ENCODE measurements at places on chromosomes 12 and 14. TPM values are rescaled to one million over a fixed set of nuclear protein-coding genes. Genes with fewer than 3 reads are reported as not detected.

DNA sequence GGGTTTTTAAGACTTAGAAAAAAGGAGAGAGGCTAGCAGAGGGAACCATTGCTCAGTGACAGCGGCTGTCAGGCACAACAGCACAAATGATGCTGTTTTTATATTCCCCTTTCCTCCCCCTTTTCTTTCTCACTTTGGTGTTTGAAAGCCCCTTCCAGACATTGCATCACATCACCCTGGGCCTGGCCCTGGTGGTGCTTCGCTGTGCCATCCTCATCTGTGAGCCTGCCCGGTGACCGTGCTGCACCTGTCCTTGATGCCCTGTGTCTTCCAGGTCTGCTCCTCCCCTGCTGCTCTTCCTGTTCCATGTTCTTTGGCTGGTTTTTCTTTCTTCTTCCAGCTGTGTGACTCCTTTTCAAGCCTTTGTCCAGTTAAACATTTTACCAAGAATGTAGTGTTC is 24.8 kb downstream of the KLC1 start:
- H3K27ac ChIP-seq = peak overlapping the region; percentile 6
- no peak for DNase-seq
- H3K4me1 ChIP-seq = peaks cover 76% of the 10 kb centered on the region
- H3K27me3 ChIP-seq = no peaks in the 10 kb centered on the region
- H3K4me3 ChIP-seq = no peak overlapping the region
- peaks cover 44% of the 10 kb centered on the region for H3K36me3 ChIP-seq

DNA sequence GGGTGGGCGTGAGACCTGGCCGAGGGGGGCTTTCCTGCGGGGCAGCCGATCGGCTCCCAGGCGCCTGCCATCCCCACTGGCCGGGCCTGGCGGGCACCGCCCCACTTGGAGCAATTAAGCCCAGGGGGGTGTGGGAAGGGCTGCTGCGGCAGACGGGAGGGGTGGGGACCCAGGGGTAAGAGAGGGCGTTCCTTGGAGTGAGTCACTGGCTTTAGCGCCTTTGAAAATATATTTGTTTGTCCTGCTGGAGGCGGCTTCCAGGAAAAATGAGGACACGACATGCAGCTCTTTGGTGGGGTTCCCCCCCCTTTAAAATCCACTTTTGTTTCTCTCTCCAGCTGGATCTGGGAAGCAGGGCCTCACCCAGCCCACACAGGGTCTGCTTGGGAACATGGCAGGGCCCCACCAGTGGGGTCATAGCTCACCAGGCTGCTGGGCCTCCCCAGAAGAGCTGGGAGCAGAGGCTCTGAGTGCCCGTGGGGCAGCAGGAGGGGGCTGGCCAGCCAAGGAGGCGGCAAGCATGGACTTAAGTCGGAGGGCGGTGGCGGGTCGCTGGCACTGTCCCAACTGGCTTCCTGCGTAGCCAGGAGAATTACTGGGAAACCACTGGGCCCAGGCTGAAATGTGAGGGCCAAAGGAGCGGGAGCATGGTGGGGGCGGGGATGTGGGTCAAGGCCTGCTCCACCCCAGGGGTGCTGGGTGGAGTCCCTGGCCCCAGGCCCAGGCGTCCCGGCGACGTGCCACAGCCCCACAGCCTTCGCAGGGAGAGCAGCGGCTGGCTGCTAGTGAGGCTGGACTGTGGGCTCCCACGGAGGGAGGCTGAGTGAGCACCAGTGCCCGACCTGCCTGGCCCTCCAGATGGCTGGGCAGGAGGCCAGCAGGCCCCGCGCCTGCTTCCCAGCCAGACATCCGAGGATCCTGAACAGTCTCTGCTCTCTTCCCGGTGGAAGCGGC is 128.0 kb downstream of the RFLNA start:
- H3K4me1 ChIP-seq = peaks cover 73% of the 10 kb centered on the region
- DNase-seq = peak; percentile 97
- no peaks in the 10 kb centered on the region for H3K27me3 ChIP-seq
- peak overlapping the region; percentile 87 for H3K27ac ChIP-seq
- H3K4me3 ChIP-seq = peak overlapping the region; percentile 20

- H3K27ac ChIP-seq = no peak overlapping the region
- no peak for DNase-seq
- no peaks in the 10 kb centered on the region for H3K27me3 ChIP-seq
- no peaks in the 10 kb centered on the region for H3K36me3 ChIP-seq
- H3K4me3 ChIP-seq = no peak overlapping the region
Measured at GRCh38 chr12:13128291-13128965, 25.0 kb upstream of the GSG1 start.

DNA sequence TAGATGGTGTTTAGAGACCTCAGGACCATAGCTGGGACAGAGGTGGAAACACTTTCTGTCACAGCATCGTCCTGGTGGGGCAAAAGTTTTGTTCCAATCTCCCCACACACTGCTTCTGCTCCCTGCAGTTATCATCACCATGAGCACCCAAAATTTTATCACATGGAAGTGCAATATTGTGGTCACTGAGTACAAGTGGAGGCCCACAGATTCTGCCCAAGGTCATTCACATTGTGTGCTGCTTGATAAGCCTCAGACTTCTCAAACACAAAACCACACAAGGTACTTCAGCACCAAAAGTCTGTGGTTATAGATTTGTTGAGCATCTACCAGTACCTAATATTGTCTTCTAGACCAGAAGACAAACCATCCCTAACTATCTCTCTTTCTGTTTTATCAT is 554 bp upstream of the KRT77 start:
- H3K27me3 ChIP-seq = peaks cover 11% of the 10 kb centered on the region
- H3K36me3 ChIP-seq = no peaks in the 10 kb centered on the region
- H3K4me1 ChIP-seq = no peaks in the 10 kb centered on the region
- no peak overlapping the region for H3K27ac ChIP-seq

DNA sequence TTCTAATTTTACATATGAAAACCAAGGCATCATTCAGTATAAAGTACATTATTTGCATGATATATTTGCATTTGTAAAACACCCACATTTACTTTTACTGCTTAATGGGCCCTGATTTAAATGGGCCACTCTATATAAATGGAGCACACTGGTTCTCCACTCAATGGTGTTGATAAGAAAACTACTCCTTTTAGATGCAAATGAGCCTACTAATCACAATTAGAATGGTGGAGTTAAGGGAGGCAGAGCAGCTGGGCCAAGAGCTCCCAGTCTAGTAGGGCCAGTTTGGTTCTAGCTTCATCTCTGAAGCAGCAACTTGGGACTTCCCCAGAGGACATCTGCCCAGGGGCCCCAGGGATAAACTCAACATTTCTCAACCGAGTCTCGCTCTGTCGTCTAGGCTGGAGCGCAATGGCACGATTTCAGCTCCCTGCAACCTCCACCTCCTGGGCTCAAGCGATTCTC is 120.7 kb downstream of the FOXN3 start:
- H3K4me3 ChIP-seq = no peak overlapping the region
- no peak overlapping the region for H3K27ac ChIP-seq

DNA sequence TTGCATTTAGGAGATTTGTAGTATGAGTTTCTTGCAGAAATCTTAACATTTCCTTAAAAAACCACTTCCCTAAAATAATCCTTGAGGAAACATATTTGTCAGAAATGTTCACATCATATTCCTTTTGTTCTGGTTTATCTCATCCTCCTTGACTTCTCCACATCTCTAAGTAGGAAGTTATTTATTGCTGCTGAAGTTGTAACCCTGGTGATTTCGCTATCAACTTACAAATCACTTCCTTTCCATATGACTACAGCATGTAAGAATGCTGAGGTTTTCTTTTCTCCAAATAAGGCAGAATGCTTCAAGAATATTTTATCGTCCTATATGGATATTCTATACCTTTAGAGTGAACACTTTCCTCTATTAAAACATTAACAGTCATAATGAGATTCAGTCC is 751.7 kb downstream of the NRXN3 start:
- H3K27ac ChIP-seq = no peak overlapping the region
- no peaks in the 10 kb centered on the region for H3K27me3 ChIP-seq
- DNase-seq = no peak
- H3K4me1 ChIP-seq = no peaks in the 10 kb centered on the region

DNA sequence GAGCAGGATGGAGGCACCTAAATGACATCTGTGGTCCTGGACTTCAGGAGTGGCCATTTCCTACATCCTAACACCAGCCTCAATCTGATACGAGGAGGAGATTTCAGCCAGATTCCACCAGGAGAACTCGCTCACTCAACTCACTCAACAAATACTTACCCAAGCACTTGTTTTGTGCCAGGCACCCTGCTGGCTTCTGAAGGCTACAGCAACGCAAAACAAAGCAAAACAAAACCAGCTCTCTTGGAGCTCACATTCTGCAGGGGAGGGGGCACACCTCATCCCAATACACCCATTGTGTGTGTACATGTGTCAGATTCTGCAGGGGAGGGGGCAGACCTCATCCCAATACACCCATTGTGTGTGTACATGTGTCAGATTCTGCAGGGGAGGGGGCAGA is 144.8 kb downstream of the PIWIL1 start:
- no peaks in the 10 kb centered on the region for H3K4me1 ChIP-seq
- peaks cover 12% of the 10 kb centered on the region for H3K27me3 ChIP-seq
- no peak overlapping the region for H3K4me3 ChIP-seq
- H3K36me3 ChIP-seq = no peaks in the 10 kb centered on the region

DNA sequence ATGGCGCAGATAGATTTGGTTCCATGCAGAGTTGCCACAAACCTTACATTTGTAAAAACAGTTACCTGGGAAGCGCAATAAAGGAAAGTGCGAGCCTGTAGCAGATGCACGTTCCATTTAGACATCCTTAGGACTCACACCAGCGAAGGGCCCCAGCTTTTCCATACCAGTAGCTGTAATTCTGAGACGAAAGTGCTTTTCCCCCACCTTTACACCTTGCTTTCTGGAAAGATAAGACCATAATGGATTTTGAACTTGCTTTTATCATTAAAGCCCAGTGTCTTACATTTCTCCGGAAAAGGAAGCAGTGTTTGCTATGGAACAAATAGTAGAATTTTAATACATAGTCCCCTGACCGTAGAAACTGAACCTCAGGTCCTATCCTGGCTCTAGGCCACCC is 616 bp upstream of the CCDC77 start:
- H3K27me3 ChIP-seq = no peaks in the 10 kb centered on the region
- H3K4me1 ChIP-seq = peaks cover 10% of the 10 kb centered on the region
- H3K4me3 ChIP-seq = peak overlapping the region; percentile 63
- DNase-seq = no peak

DNA sequence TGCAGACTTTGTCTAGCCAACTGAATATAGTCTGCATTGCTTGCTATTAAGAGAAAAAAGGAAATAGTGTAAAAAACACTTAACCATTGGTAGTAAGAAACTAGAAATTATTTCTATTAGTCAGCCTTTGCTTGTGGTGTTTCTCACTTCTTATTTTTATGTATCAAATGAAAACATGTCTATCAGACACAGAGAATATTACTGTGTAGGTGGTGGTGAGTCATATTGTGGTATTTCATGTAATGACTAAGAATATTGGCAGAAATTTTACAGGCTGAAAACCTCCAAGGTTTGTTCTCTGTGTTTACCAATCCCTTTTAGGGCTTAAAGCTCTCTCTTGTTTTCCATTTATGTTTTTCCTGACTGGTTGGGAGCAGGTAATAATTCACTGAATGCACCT is 87.2 kb downstream of the DAAM1 start:
- no peaks in the 10 kb centered on the region for H3K36me3 ChIP-seq
- H3K27me3 ChIP-seq = no peaks in the 10 kb centered on the region
- no peak overlapping the region for H3K4me3 ChIP-seq
- H3K27ac ChIP-seq = peak overlapping the region; percentile 75
- peaks cover 53% of the 10 kb centered on the region for H3K4me1 ChIP-seq
- no peak for DNase-seq

DNA sequence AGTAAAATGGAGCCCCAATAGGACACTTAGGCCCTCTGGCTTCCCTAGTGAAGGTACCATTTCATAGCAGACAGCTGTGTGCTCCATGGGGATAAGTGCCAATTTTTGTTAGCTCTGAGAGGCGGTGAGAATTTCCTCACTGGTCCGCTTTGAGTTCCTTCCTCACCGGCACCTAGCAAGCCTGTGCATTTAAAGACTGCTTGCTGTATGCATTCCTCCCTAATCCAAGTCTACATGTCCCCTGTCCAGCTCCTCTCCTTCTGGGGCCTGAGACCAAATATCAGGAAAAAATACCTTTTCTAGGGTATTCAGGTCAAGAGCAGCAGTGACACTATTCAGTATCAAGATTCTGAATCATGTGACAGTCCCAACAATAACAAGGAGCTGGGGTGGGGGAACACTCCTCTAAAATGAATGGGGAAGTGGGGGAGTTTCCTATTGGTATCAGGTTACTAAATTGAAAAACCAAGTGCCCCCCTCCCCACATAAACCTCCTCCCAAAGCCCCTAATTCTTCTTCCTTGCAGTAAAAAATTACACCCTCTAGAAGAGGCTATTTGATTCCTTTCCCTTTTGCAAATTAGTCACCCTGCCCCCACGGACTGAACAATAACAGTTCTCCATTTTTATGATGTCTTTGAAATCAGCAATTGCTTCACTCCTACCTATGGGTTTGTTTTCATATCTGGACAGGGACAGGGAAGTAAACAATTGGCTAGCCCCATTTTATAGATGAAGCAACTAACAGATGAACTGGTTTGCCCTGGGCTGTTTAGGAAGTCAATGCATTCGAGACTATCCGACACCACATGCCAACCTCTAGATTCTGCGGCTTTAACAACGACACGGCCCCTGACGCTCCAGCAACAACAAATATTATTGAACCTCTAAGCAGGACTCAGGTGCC is 28.9 kb downstream of the BCL11B start:
- H3K4me1 ChIP-seq = peaks cover 14% of the 10 kb centered on the region
- no peak overlapping the region for H3K27ac ChIP-seq
- H3K36me3 ChIP-seq = no peaks in the 10 kb centered on the region
- H3K27me3 ChIP-seq = peaks cover 25% of the 10 kb centered on the region
- no peak for DNase-seq

- H3K4me1 ChIP-seq = no peaks in the 10 kb centered on the region
- DNase-seq = no peak
- no peaks in the 10 kb centered on the region for H3K27me3 ChIP-seq
- no peak overlapping the region for H3K27ac ChIP-seq
Measured at GRCh38 chr12:89821896-89822295, 113.3 kb upstream of the ATP2B1 start.

DNA sequence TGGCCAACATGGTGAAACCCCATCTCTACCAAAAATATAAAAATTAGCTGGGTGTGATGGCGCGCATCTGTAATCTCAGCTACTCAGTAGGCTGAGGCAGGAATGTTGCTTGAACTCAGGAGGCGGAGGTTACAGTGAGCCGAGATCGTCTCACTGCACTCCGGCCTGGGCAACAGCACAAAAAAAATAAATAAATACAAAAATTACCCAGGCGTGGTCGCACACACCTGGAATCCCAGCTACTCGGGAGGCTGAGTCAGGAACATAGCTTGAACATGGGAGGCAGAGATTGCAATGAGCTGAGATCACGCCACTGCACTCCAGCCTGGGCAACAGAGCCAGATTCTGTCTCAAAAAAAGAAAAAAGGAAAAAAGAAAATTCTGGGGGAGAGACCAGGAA is 80.1 kb downstream of the PHETA1 start:
- H3K4me3 ChIP-seq = no peak overlapping the region
- DNase-seq = no peak
- no peaks in the 10 kb centered on the region for H3K27me3 ChIP-seq
- no peak overlapping the region for H3K27ac ChIP-seq
- no peaks in the 10 kb centered on the region for H3K36me3 ChIP-seq

TCP11L2 gene
- total RNA-seq = 49.3 TPM

DPPA3 gene
- total RNA-seq = not detected

NEUROD4 gene
- not detected for total RNA-seq

HNRNPA1 gene
- 332 TPM for total RNA-seq

SERPINA9 gene
- total RNA-seq = not detected

MRPL42 gene
- total RNA-seq = 48.1 TPM

HECTD4 gene
- total RNA-seq = 64.8 TPM

PLCZ1 gene
- not detected for total RNA-seq

RAPGEF3 gene
- total RNA-seq = 14.6 TPM

Data from sigmoid colon (tissue), 7 donors.